ENCODE measurements at places on chromosomes 2 and 18.

DNA sequence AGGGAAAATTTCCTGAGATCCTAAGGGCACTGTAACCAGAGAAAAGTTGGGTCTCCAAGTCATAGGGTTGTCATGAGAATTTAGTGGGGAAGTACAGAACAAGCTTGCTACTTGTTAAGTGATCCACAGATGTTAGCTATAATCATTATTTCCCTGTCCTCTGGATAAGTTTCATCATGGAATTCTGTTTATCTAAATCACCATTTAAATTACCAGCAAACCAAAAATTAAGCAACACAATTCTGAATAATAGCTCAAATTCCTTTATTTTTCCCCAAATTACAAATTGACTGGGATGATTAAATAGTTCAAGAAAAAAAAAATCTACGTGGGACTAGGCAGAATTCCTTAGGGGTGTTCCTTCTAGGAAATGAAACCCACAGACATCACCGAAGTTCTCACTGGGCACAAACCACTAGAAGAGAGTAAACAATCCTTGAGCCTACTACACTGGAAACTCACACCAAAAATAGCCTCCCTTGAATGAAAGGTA lies 159.5 kb downstream of the COL6A3 start:
- no peak for DNase-seq

GRCh38 chr18:3631887-3632286 lies 181.9 kb downstream of the TGIF1 start:
- DNase-seq, result no peak

DNA sequence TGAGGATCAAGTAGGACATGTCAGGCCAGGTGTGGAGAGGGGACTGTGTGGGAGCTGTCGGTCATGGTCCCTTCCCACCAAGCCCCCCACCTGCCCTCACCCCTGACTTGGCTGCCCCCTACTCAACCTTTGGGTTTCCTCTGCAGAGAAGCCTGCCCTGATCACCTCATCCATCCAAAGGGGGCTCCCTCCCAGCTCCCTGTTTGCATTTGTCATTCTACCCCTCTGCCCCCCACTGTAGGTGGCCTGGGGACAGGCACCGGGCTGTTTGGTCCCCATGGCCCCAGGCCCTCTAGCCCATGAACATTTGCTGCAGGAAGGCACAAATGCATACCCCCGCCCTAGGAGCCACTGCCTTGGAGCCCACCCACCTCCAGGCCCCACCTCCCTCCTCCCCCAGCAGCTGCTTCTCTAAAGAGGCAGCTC lies 115.0 kb downstream of the SMAD7 start:
- no peak for DNase-seq

GRCh38 chr18:27921904-27922751 lies 254.8 kb downstream of the CDH2 start:
- DNase-seq, result no peak

DNA sequence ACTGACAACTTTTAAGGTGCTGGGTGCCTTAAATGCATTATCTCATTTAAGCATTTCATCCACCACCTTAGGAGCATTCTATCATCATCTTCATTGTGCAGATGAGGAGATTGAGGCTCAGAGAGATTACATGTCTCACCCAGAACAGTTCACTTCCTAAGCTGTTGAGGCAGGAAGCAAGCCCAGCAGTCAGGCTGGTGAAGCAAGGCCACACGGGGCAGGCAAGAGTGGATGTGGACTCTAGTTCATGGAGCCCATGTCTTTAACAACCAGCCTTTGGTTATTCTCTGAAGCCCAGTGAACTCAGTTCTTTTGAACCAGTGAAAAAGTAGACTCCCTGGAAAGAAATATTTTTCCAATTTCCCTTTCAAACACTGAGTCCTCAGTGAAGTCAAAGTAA lies 294.8 kb upstream of the MGAT5 start:
- DNase-seq, result no peak

- DNase-seq, result no peak
Observed at GRCh38 chr2:239309398-239310245, 91.2 kb downstream of the HDAC4 start.

DNA sequence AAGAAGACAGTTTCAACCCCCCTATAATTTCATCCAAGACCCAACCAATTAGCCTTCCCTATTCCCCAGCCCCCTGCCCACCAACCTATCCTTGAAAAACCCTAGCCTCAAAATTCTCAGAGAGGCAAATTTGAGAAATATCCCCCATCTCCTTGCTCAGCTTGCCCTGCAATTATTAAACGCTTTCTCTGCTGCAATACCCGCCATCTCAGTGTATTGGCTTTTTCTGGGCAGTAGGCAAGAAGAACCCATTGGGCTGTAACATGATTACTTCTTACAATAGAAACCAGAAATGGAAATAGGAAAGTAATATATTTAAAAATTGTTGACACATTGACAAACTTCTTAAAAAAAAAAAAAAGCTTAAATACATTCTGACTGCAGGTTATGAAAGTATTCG lies 140.6 kb upstream of the CCDC150 start:
- DNase-seq, result no peak

DNA sequence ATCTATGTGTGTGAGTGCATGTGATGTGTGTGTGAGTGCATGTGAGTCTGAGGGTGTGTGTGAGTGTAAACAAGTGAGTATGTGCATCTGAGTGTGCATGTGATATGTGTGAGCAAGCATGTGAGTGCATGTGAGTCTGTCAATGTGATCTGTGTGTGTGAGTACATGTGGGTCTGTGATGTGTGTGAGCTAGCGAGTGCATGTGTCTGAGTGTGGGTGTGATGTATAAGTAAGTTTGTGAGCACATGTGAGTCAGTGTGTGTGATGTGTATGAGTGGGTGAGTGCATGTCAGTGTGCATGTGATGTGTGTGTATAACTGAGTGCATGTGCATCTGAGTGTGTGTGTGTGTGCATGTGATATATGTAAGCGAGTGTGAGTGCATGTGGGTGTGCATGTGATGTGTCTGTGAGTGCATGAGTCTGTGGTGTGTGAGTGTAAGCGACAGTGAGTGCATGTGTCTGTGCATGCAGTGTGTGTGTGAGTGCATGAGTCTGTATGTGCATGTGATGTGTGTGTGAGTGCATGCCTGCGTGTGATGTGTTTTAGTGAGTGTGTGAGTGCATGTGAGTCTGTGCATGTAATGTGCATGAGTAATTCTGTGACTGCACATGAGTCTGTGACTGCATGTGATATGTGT lies 44.1 kb downstream of the COPS8 start:
- no peak for DNase-seq

DNA sequence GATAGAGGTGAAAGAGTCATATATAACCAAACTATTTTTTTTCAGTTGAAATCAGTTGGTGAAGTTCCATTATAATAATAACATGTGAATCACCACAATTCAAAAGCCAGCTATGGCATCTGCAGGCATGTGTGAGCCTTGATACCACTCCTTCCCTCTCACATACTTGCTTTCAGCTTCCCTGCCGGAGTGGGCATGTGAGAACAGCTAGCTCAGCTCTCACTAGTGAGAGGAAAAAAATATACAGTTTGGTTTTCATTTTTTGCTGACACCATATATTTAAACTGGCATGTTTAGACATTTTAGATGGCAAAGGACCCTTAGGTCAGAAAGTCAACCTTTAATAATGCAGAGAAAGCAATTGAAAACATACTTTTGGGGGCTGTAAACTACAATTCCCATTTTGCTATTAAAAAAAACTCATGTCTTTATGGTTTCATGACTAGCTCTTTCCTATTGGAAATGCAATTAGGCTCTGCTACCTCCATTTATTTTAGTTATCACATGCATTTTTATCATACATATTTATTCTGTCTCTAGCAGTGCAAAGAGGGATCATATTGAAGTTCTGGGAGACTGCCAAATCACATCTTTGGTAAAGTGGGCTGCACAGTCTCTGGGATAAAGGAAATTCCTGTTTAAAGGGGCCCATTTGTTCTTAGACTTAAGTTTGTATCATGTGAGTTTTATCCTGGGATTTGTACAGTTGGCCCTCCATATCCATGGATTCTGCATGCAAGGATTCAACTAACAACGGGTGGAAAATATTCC lies 33.2 kb upstream of the SLC40A1 start:
- DNase-seq, result no peak

DNA sequence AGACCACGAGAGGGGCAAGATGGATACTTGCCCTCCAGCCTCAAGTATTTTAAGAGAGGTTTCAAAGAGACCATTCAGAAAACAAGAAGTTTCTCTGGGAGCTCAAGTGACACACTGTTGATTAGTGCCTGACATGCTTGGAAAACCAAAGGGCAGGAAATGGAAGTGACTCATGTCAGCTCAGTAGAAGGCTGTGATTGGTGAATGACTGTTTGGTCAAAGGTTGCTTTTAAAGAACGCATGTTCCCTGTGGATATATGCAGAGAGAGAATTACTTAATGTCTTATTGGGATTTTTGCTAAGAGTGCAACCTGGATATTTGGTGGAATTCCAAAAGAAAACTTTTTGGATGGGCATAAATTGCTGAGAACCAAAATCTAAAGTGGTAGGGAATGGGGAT lies 549.9 kb downstream of the XIRP2 start:
- DNase-seq, result no peak

DNA sequence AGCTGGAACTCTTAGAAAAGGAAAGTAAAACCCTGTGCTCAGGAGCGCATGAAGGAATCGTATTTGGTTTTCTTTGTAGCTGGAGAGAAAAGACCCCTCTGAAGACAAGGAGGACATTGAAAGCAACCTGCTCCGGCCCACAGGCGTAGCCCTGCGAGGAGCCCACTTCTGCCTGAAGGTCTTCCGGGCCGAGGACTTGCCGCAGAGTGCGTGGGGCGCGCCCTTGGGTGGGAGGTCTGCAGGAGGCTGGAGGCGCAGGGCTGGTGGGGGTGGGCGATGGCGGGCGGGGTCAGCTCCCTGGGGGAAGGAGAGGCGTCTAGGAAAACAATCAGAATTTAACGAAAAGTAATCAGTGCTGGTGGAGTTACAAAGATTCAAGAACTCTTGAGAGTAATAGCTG lies 72.8 kb downstream of the DYSF start:
- DNase-seq, result no peak

DNA sequence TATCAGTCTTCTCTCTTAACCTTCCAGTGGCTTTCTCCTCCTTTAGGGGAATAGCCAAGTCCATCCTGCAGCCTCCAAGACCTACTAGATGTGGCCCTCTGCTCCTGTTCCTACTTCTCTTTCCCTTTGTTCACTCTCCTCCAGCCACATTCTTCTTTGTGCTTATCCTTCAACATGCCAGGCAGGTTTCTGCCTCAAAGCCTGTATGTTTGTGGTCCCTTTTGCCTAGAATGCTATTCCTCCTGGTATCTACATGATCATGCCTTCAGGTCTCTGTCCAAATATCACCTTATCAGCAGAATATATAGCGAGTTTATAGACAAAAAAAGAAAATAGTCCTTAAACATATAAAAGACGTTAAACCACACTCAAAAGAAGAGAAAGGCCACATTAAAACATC lies 5.5 kb downstream of the LYG2 start:
- no peak for DNase-seq

DNA sequence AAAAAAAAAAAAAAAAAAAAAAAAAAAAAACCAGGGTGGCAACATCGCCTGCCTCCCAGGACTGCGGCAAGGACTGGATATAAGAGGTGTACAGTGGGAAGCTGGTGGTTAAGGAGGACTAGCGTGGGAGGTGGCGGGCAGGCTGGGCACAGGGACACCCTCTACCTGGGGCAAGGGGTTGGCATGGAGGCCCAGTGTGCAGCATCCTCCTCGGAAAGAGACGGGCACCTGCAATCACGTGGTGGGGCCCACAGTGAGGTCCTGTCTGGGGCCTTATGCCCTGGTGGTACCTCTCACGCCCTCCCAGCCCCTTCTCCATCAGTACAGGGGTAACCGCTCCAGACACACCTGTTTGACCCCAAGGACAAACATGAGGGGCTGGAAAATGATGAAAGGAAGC lies 27.9 kb downstream of the PXDN start:
- DNase-seq, result no peak

DNA sequence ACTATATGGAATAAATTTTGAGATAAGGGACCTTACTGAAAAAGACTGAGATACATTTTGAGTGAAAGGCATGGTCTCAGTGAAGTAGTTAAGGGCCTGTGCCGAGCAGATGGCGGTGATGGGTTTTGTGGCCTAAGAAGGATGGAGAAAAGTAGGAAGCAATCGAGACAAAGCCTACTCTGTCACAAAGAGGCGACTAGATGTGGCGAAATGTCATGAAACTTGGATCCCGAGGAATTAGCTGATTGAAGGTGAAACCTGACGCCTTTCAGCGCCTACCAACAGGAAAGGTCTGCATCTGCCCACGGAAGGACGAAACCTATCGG lies 558 bp upstream of the CEP192 start:
- DNase-seq, result no peak

GRCh38 chr2:43100883-43101662 lies 125.3 kb downstream of the ZFP36L2 start:
- DNase-seq, result no peak

DNA sequence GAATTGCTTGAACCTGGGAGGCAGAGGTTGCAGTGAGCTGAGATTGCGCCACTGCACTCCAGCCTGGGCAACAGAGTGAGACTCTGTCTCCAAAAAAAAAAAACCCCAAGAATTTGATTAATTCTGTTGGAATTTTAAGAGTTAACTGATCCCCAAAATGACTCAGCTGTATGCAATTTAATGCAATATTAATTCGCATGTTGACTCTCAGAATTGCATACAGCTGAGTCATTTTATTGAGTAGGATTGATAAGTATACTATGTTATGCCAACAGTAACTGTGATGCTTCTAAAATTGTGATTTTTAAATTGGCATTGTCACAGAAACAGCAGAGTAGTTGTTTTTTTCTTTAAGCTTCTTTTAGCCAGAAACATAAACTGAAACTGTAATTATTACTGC lies 19.6 kb downstream of the MSH2 start:
- no peak for DNase-seq
